Activated naive CD8-positive, alpha-beta T cell treated with anti-CD3 and anti-CD28 coated beads, Interleukin-2, amount 10 ng/mL, durations not matched to agents 7 days and 5 days (primary cell): ENCODE measurements at places on chromosomes 1 and 21.

DNA sequence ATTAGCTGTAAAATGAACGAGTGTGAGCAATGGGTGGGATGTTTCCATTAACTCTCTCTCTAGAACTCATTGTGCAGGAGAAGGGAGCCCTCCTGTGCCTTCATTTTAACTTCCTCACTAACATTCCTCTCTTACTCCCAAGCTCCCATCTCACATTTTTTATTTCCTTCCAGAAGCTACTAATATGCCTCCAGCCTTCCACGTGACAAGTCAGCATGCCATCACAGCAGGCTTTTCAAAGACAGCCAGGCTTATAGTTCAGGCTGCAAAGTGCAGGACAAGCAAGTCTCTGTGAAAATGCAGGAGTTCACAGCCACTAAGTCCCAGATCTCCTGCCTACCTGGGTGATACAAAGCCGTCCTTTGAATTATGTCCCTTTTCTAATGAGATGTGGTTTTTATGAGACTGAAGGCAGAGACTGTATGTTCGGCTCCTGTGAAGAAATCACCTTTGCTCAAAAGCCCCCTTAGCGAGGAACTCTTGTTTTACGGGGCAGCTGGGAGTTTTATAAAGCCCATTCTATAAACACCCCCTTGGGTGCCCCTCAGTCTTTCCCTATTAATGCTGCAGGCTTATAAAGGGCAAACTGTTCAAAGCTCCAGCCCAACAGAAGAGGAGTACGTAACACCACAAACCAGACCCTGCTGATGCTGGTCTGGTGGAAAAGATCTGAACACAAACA is 14.8 kb upstream of the ANGPTL7 start:
- H3K4me3 ChIP-seq: no peak overlapping the region
- H3K36me3 ChIP-seq: peaks cover 2% of the 10 kb centered on the region
- DNase-seq: no peak
- H3K4me1 ChIP-seq: no peaks in the 10 kb centered on the region

GRCh38 chr1:199010933-199011332 is 372.1 kb downstream of the PTPRC start:
- peaks cover 47% of the 10 kb centered on the region for H3K4me1 ChIP-seq
- peak overlapping the region; percentile 85 for H3K27ac ChIP-seq
- no peaks in the 10 kb centered on the region for H3K27me3 ChIP-seq
- peak overlapping the region; percentile 36 for H3K4me3 ChIP-seq
- DNase-seq: no peak

DNA sequence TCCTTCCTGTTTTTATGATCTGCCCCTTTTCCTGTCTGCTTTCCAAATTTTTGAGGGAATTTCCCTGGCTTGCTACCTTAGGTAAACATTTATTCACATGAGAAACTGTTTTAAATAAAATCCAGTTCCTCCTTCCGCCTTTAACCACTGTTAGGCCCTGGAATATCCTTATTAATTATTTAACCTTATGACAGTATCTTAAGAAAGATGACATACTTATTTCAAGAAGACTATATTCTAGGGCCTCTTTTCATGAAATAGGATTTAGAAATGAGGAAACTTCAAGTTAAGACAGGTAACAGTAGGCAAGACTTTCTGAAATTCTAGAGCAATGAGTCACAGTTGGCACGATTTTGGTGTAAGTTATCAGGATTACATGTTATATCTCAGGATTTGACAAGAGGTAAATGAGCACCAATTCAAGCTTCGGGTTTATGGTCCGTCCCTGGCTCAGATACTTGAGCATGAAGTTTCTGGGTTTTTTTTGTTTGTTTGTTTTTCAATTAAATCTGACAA is 2.0 kb upstream of the TNFSF18 start:
- no peak for DNase-seq
- no peaks in the 10 kb centered on the region for H3K27me3 ChIP-seq
- no peak overlapping the region for H3K27ac ChIP-seq
- H3K4me1 ChIP-seq: peaks cover 3% of the 10 kb centered on the region

DNA sequence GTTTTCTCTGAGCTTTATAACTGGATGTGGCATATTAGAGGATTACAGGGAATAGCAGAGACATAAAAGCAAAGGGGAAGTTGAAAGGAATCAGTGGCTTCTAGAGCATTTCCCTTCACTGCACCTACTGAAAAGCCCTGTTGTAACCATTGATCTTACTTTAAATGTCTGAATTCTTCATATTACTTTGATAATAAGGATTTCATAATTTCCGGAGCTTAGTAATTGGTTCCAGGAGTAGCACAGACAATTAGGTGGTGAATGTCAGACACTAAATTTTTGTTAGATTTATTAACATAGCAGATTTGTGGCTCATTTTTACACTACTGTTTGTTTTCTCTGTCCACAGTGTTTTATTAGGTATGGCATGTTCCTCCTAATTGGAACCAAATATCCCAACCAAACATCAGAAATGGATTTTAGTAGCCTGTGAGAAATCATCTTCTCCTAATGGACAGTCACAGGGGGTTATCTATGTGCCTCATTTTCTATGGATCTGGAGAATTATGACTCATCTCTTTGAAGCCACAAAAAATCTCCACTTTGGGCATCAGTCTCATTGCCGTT is 100.5 kb downstream of the GIPC2 start:
- H3K27ac ChIP-seq: no peak overlapping the region
- DNase-seq: no peak
- H3K27me3 ChIP-seq: peaks cover 26% of the 10 kb centered on the region
- peaks cover 17% of the 10 kb centered on the region for H3K4me1 ChIP-seq
- H3K4me3 ChIP-seq: no peak overlapping the region

DNA sequence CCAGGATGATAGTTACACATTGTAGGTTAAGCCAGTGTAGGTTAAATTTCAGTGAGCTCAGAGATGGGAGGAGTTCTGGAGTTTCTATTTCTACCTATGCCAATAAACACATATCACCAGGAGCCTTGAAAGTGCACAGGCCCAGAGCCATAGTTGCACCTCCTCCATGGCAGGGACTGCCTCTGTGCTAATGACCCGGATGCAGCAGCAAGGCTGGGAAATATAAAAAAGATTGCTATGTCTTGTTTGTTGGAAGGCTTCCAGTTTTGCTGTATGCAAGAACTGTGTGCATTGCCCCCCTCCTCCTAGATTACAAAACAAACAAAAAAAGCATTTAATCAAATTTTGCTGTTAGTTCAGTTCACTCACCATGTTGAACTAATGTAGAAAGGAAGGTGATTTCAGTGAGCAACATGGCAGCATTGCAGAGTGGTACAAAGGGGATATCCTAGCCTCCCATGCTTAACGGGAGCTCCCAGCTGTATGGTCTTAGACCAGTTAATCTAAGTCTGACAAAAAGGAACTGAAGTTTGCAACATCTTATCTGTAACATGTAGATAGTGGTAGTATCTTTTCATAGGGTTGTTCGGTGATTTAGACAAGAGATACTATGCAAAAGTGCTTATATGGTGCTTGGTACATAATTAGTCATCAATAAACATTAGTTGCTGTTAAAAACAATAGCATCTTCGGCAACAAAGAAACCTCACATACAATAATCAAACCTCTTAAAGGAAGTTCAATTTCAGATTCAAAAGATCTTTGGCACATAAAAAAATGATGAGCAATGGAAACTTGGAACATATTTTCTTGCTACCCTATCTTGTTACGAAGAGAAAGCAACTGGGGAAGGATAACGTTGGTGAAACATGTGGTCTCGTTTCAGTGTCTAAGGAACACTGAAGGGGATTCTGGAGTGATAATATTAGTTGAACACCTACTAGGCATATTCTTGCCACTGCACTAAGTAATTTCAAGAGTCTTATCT is 309.5 kb downstream of the ASTN1 start:
- H3K36me3 ChIP-seq: no peaks in the 10 kb centered on the region
- no peak overlapping the region for H3K4me3 ChIP-seq
- H3K4me1 ChIP-seq: no peaks in the 10 kb centered on the region
- DNase-seq: no peak

DNA sequence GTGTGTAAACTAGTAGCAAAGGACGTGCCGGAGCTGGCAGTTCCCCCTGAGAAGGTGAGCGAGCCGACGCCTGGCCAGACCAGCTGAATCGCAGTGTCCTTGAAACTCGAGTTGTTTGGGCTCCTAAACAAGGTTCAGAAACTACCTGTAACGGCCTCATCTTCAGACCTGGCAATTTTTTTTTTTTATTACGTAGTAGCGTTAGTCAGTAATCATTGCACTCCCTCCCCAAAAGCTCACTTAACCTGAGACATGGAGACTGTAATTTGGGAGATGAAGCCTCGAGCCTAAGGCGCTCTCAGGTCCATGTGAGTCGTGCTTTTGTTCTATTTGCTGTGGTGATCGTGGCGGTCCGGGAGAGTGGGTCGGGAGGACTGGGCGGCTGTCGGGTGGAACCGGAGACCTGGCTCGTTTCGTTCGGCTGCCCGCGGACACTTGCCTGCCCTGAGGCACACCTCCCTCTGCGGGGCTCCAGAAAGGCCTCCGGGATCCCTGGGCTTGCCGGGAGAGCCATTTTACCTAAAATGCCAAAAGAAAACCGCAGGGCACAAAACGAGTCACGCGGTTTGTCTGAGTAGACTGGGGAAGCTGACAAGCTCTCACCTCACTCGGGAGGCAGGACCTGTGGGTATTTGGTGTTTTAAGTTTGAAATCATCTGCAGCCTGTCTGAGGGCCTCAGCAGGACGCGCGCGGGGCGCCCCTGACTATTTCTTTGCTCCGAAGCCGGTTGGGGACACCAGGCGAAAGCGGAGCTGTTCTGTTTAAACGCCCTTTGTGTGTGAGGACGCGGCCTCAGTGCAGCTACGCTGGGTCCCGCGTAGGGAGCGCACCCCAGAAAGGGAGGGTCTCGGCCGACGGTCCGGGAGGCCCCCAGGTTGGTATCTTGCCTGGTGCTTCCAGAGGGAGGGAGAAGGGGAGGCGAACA is 722 bp downstream of the LHX8 start:
- peaks cover 7% of the 10 kb centered on the region for H3K36me3 ChIP-seq
- peaks cover 17% of the 10 kb centered on the region for H3K4me1 ChIP-seq
- DNase-seq: peak; percentile 52
- peak overlapping the region; percentile 54 for H3K27ac ChIP-seq
- peaks cover 85% of the 10 kb centered on the region for H3K27me3 ChIP-seq

DNA sequence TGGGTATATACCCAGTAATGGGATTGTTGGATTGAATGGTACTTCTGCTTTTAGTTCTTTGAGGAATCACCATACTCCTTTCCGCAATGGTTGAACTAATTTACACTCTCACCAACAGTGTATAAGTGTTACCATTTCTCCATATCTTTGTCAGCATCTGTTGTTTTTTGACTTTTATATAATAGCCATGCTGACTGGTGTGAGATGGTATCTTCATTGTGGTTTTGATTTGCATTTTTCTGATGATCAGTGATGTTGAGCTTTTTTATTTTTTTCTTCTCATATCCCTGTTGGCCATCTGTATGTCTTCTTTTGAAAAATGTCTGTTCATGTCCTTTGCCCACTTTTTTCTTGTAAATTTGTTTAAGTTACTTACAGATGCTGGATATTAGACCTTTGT is 14.1 kb downstream of the DNM3 start:
- no peak for DNase-seq
- H3K36me3 ChIP-seq: peaks cover 3% of the 10 kb centered on the region
- no peak overlapping the region for H3K27ac ChIP-seq

GRCh38 chr1:39269791-39270342 is 65.4 kb downstream of the MACF1 start:
- H3K36me3 ChIP-seq: peaks cover 25% of the 10 kb centered on the region
- H3K27ac ChIP-seq: peak overlapping the region; percentile 60
- DNase-seq: no peak
- no peaks in the 10 kb centered on the region for H3K27me3 ChIP-seq
- H3K4me1 ChIP-seq: peaks cover 43% of the 10 kb centered on the region

GRCh38 chr1:83864991-83865390 is 133.9 kb downstream of the TTLL7 start:
- H3K27ac ChIP-seq: no peak overlapping the region
- no peaks in the 10 kb centered on the region for H3K36me3 ChIP-seq
- no peak overlapping the region for H3K4me3 ChIP-seq
- H3K27me3 ChIP-seq: no peaks in the 10 kb centered on the region

DNA sequence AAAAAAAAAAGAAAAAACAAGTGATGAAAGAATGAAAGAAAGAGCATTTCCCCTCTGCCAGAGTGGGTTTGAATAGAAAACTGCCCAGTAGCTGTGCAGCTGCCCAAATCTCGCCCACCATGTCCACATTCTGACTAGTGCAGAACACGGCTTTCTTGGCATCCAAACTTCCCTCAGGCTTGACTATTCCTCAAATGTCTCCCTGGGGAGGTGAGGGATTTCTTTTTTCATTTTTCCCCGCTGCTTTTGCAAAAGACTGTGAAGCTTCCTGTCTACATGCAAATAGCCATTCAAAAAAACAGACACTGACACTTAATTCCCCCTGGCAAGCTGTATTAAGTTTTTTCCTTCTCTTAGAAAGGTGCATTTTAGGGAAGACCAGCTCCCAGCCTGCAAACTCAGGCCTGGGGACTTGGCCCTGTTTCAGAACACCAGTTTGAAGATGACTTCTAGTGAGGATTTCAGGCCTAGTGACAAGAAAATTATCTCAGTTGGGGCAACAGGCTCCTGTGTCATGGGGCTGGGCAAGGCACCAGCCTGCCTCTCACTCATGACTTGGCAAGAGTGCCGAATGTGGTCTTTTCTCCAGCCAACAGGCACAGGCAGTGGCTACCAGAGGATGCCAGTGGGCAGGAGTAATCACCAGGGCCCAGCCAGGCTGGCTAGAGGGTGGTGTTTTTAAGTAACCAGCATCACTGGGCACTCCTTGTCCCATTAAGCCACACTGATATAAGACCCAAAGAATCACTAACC is 178.1 kb upstream of the NFIA start:
- DNase-seq: no peak
- no peaks in the 10 kb centered on the region for H3K4me1 ChIP-seq
- no peaks in the 10 kb centered on the region for H3K36me3 ChIP-seq
- H3K27ac ChIP-seq: no peak overlapping the region

DNA sequence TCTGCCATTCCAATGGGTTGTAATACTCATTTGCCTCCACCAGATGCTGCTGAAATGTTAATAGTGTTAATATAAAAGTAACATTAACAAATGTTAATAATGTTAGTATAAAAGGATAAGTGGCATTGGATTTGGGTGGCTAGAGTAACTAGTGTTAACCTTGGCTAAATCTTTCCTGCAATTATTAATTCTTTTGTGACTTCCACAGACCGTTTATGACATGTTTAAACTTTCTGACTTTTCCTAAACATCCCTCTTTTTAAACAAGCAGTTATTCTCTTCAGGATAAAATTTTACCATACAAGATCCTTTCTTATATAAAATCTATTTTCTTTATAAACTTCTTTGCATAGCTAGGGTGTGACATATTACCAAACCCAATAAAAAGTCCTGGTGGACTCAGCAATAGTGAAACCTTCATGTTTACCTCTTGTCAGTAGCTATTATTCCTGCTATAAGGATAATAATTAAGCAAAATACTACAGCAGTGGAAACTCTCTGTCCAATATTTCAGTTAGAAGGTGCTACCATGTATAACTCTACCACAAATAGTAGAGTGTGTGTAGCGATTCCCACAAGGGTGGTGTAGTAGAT is 41.5 kb downstream of the CCDC30 start:
- no peak overlapping the region for H3K4me3 ChIP-seq
- H3K4me1 ChIP-seq: no peaks in the 10 kb centered on the region
- peaks cover 8% of the 10 kb centered on the region for H3K36me3 ChIP-seq
- no peak for DNase-seq
